ENCODE measurements at places on chromosomes 3 and 15.

DNA sequence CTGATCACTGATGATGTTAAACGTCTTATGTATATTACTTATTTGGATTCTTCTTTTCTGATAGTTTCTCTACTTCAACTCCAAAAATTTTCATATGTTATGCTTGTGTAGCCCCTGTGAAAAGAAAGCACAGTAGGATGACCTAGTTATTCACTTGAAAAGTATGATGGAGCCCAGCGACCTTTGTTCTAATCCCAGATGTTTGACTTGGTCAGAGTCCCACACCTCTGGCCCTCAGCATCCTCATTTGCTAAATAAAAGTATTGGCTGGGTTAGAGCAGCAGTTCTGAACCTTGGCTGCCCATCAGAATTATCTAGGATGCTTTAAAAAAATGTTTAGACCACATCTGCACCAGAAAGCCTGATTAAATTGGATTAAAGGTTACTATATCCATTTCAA lies 173.7 kb downstream of the ATG7 start:
- no peak for DNase-seq

DNA sequence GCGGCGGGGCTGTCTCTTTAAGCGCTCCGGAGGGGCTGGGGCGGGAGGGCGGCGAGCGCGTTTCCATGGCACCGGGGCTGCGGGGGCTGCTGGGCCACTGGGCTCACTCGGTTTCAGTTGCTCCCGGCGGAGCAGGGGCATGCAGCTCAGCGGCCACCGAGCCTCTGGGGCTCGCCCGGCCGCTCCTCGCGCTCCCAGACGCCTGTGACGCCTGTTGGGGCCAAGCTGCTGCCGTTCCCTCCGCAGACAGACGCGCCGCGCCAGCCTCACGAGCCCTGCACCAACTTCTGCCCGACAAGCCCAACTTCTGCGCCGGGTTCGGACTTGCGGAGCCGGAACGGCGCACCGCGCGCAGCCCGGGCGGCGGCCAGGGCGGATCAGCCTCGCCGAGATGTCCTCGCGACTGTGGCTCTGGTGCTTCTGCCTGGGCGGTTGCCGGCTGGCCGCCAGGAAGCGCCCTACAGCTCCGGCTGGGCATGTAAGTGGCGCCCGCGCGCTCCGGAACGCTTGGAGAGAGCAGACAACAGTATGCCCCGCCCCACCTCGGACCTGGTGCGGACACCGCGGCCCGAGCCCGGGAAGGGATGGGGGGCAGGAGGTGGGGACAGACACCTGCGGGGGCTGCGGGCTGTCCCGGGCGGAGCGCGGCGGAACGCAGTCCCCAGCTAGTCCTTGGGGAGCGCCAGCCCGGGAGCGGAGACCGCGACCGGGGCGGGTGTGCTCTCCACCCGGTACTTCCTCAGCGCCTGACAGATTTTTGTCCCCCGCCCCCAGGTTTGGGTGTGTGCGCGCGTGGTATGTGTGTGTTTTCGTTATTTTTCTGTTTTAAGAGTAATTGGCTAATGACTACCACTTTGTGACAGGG lies 154.1 kb upstream of the GOLIM4 start:
- DNase-seq: no peak

DNA sequence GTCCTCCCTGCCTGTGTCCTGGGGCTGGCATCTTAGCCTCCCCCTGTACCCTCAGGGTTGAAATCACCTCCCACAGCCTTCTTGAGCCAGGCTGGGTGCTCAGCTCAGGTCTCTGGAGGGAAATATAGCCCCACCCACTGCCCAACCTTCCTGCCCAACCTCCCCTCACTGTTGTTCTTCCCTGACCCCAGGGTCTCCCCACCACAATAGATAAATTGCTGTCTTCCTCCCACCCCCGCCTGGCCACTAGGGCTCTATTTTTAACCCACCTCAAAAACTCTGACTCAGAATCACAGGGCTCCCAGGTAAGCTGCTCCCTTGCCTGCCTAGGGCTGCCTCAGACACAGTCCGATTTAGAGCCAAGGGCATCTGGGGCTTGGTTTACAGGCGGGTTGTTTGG lies 15.0 kb downstream of the HCN4 start:
- DNase-seq: no peak

- no peak for DNase-seq
Measured at GRCh38 chr15:69871511-69872134, 226.1 kb downstream of the TLE3 start.

DNA sequence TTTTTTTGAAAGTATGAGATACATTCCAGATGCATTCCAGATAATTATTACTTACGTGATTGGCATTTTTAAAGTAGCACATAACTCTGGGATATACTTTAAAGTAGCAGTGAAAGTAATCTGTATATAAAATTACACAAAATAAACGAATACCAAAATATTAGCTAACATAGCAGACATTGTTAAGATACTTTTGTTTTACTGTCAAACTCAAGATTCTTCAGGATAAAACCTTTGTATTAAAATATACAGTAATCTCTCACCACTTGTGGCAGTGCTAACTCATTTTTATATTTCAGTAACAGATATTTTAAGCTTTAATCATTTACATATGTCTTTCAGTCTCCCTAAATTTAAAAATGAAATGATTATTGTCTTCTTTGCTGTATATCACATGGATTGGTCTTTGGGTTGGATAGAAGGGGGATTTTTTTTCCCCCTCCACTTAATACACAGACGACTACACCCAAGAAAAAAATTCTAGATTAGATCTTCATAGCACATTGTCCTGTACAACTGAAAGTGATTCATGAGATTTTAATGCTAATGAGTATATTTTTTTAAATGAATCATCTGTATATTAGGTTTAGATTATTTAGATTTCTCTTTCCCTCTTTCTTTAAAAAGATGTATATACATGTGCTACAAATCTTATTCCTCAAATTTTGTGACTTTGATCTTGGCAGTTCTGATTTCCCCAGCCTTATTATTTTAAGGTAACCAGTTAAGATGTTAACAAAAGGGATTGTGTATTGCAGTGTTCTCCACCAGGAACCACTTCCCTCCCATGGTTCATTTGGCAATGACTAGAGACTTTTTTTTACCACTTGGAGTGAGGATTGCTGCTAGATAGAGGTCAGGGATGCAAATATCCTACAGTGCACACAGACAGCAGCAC lies 24.5 kb upstream of the EBLN2 start:
- no peak for DNase-seq

- DNase-seq: no peak
Measured at GRCh38 chr3:114299421-114299820, 5.6 kb downstream of the TIGIT start.

DNA sequence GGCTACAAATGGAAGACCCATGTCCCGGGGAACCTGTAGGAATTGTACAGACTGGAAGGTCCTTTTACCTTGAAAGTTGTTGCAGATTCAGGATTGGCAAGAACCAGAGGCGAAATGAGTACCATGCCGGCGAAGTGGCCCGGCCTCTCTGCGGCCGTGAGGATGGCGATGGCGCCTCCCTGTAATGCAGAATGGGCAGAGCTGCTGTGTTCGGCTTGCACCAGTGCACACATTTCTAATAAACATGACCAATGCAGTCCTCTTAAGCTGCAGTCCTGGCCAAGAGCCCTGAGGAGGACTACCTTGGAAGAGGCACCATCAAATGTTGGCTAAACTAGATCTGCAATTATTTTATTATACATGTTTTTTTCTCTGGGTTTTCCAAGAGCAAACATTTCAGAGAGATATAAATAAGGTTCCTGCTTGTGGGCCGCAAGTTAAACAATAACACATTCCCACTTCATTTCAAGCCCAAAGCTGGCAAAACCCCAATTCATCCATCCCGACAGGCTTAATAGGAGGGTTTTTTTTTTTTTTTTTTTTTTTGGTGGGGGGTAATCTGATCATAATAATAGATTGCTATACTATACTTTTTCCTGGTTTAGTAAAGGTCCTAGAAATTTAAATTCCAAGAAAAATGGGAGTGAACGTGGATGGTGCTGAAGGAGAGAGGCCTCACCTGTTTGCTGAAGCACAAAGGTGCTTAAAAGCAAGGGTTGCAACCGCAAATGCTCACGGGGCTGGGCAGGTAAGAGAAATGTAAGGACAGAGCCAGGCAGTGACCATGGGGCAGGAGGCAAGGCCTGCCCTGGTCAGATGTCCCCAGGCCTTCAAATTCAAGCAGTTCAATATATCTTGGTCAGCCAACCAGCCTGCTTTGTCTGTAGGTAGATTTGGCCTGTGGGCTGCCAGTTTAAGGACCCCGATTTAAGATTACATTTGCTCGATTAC lies 48.5 kb downstream of the ABTB1 start:
- DNase-seq: no peak

GRCh38 chr3:193665370-193665989 lies 72.5 kb downstream of the OPA1 start:
- no peak for DNase-seq

- DNase-seq: no peak
Measured at GRCh38 chr15:28890711-28891495, 5.1 kb downstream of the APBA2 start.

DNA sequence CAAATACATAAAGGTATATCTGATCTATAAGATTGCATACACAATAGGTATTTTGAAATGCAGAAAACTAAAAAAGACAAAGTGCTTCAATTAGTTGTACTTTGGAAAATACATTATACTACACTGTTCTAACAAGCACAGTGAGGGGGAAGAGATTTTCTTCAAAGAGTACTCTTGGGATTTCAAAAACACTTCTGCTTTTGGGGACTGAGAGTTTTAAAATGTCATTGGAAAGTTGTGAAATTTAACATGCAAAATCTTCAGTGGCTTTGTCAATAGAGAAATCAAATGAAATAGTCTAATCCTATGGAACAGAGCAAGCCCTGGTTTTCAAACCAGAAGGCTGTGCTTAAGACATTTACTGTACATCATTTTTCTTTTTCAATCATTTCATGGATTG lies 322.2 kb upstream of the SEMA6D start:
- DNase-seq: no peak

DNA sequence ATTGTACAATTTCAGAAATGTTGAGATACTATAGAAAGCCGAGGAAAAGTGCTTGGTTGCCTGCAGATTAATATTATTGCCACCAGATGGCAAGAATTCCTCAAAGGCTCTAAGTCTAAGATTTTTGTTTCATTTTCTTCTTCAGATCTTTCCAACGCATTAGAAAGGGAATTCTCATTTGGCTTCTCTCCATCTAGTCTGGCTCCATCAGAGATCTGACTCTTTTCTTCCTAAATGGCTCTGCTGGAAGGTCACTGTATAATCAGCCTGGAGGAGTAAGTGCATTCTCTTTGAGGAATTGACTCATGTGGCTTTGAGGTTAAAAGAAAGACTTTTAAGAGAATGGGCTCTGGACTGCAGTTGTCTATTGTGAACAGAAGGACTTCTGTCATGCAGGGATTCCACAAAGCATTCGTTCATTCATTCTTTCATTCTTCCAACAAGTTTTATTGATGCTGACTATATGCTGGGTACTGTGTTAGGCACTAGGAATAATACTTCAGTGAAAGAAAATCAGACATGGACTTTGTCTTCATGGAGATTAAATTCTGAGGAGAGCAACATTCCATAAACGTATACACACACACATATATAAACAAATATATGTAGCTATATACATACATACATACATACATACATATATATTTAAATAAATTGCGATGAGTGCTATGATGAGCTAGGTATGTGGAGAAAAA lies 55.3 kb downstream of the SLC28A2 start:
- peak; percentile 31 for DNase-seq

- DNase-seq: no peak
Measured at GRCh38 chr3:9149566-9149965, 99.9 kb downstream of the SRGAP3 start.

DNA sequence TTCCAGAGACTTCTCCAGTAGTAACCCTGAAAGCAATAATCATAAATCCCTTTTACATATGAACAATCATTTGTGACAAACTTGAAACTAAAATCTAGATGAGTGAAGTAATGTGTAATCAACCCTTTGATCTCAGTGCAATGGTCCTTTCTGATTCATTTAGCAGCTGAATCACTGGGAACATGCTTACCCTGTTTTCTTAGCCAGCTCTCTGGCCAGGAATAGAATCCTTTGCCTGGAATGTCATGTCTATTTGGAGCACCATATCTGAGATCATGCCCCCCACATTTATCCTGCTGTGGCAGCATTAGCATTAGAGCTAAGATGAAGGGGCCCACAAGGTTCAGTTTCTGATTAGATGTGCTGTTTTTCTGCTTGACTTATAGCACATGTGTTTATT lies 309.8 kb downstream of the OXSM start:
- no peak for DNase-seq

- DNase-seq: no peak
Measured at GRCh38 chr3:160893207-160893606, 137.2 kb downstream of the PPM1L start.

GRCh38 chr15:97502038-97502437 lies 458.5 kb upstream of the ARRDC4 start:
- DNase-seq: no peak
